Renal cortex interstitium (tissue), 15 donors: ENCODE measurements at places on chromosomes 5 and 9. TPM values are rescaled to one million over a fixed set of nuclear protein-coding genes. Genes with fewer than 3 reads are reported as not detected.

GRCh38 chr9:117887383-117887782, 183.2 kb downstream of the TLR4 start:
- DNase-seq: no peak

GRCh38 chr9:118009614-118010013, 305.4 kb downstream of the TLR4 start:
- DNase-seq: no peak

DNA sequence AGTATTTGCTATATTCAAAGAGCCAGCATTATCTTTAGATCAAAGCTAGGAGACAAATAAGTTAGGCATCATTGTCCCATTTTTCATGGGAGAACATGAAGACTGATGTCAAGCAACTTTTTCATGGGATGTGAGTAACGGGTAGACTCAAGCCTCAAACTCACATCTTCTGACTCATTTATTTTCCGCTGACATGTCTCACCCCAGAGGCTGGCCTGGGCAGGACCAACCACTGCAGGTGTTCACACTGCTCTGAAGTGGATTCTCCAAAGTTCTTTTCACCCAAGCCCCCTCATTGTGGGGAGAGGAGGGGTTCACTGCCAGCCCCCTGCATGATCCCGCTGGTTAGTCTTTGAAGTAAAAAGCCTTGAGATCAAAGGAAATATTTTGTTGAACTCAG, 34.9 kb upstream of the BASP1 start:
- DNase-seq: no peak

DNA sequence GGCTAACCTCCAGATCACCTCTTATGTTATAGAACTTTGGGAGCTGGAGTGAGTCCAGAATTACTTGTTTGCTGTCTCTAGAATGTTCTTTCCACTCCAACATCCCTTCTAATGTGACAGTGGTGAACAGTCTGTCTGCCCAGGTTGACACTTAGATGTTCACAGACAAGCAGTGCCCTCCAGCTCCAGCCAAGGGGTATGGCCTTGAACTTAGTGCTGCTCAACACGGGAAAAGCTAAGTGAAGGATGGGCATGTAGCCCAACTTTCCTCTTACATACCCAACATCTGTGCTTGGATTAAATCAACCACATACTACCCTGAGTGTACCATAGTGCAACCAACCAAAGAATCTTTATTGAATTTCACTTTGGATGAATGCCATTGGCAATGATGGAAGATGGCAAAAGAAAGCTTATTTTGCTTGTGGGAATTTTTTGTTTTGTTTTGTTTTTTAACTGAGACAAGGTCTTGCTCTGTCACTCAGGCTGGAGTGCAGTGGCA, 201.2 kb downstream of the NXNL2 start:
- no peak for DNase-seq

DNA sequence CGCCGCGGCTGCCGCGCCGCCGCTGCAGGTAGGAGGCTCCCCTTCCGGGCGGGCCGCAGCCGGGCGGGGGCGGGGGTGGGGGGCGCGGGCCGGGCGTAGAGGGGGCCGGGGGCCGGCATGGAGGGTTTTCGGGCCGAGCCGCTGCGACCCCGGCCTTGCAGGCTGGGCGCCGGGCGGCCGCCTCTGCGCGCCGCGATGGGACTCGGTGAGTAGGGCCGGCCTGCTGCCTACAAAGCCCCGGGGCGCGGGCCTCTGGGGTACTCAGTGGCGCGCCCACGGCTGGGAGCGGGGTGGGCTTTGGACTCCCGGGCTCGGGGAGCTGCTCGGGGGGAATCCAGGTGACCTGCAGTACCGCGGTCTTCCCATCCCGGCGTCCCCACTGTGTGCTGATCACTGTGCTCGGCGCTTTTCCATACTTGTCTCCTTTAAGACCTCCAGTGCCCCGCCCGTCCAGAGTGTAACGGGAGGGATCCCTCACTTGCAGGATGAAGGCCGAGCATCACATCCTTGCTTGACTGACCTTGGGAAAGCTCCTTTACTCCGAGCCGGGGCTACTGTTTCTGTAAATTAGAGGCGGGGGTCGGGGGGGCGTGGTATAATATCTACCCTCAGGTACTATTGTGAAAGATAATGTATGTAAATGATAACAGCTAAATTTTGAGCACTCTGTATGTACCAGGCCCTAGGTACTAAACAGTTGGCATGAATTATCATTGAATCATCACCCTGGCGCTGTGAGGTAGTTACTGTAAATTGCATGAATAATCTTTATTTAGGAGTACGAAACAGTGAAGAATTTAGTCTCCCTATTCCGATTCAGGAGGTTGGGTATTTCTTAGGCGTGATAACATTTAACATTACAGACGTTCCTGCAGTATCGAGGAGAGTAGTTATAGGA, 672 bp downstream of the MSANTD3 start:
- peak; percentile 58 for DNase-seq

PLEKHG4B gene
- 16.6 TPM for polyA plus RNA-seq

ALDH1B1 gene
- polyA plus RNA-seq: 39.8 TPM

TMC1 gene
- 1.4 TPM for polyA plus RNA-seq
